Right hindlimb (tissue), 1 donor: ENCODE measurements at places on chromosomes 3 and 15.
A peak's percentile ranks its signal among the peaks of the same experiment; 100 is the strongest.

GRCh38 chr15:90609242-90610180 lies 79.8 kb downstream of the CRTC3 start:
- DNase-seq, result peak; percentile 53

GRCh38 chr3:126889276-126890201 lies 93.4 kb upstream of the PLXNA1 start:
- no peak for DNase-seq

GRCh38 chr3:169009453-169009852 lies 654.1 kb downstream of the MECOM start:
- DNase-seq, result no peak

GRCh38 chr3:154011036-154011435 lies 110.2 kb upstream of the ARHGEF26 start:
- no peak for DNase-seq

DNA sequence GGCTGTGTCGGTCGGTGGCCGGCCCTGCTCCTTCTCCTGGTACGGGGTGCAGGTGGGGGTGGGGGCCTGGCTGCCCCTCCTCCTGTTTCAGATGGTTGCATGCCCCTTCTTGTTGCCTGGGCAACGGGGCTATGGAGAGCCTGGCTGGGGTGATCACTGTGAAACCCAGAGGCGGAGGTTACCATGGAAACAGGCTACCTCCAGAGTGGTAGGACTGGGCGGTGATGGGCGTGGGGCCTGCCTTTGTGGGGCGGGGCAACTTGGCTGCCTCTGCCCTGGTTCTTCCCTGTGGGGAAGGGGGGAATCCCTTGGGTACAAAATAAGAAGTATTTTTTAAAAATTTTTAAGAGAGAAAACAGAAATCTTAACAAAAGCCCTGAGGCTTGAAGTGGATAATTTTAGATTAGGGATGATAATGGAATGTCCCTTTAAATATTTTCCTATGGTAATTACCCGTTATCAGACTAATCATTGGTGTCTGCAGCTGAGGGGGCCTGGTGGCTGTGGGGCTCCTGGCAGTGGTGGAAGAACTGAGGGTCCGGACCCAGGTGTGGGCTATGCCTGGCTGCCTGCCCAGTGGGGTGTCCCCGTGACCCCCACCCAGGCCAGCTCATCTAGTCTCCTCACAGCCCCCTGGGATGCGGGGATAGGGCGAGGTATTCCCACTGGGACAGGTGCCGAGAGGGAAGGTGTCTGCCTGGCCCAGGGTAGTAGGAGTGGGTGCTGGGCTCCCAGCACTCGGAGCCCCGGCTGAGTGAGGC lies 32.5 kb downstream of the PLXNA1 start:
- DNase-seq, result no peak

GRCh38 chr3:140552898-140553297 lies 125.0 kb upstream of the TRIM42 start:
- DNase-seq, result no peak

GRCh38 chr3:63940389-63940757 lies 28.2 kb upstream of the SCAANT1 start:
- DNase-seq, result no peak

- DNase-seq, result no peak
Measured at GRCh38 chr15:61938249-61938648, 122.0 kb downstream of the VPS13C start.

- DNase-seq, result no peak
Measured at GRCh38 chr3:136193278-136194054, 2.7 kb downstream of the MSL2 start.

- peak; percentile 67 for DNase-seq
Measured at GRCh38 chr15:83698294-83698693, 44.4 kb downstream of the ADAMTSL3 start.

GRCh38 chr15:68419301-68420175 lies 12.4 kb downstream of the ITGA11 start:
- peak; percentile 1 for DNase-seq

DNA sequence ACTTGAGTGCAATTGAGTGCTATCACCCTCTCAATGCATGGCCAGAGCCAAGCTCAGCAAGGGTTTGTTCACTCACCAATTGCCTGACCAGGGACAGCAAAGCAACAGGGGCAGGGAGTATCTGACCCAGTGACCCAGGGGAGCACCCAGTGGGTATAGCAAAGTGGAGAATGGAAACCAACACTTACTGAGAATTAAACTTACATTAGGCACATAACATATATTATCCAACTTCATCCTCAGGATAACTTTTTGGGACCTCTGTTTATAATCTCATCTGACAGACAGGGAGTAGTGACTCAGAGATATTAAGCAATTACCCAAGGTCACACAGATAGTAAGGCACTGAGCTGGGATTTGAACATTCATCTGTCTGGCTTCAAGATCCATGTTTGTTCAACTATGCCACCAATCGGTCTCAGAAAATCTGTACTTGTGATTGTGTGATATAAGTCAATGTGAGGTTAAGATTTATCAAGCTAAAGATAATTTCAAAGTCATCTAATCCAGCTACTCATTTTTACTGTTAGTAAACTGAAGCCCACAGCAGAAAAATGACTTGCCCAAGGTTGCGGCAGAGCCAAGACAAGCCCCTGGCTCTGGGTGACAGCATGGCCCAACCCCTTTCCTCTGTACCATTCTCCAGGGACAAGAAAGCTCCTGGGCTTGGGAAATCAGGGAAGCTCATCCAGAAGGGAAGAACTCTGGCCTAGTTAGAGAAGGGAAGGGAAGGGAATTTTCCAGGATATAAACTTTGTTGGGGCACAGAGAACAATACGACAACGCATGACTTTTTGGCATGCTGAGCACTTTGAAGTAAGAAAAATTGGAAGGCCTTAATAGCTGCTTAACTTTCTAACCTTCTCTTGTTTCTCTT lies 138.0 kb upstream of the SMAD3 start:
- no peak for DNase-seq

GRCh38 chr15:34651997-34652725 lies 68.7 kb upstream of the GOLGA8B start:
- DNase-seq, result no peak

DNA sequence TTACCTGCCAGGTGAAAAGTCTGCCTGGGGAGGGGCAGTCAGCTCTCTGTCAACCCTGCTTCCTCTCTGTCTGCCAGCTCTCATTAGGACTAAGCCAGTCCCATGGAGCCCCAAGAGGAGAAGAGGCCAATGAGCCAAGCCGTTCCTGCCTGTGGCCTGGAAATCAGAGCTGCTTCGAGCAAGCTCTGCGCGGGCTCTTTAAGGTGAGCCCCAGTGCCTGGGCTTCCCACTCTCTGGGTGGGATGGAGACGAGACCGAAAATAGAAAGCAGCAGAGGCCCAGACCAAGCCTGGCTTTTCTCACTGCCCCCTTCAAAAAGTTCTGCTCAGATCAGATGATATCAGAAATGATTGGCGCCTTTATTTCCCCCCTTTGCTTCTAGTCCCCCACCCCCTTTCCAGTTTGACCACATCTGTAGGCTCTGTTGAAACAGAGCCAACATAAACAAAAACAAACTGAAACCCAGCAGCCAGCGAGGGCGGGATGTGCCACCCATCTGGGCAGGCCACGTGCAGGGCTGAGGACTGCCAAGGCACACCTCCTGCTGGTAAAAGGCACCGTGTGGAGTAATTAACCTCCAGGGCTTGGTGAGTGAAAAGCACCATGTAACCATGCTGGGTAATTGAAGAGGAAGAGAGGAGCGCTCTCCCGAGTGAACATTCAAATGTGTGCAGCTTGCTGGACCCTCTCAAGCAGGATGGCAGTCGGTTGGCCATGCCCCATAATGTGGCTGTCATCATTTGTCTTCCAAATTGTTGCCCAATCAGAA lies 471.0 kb upstream of the PROK2 start:
- DNase-seq, result peak; percentile 68

GRCh38 chr3:42717306-42717705 lies 14.7 kb upstream of the HHATL start:
- no peak for DNase-seq

- DNase-seq, result no peak
Measured at GRCh38 chr15:34336991-34337556, 507 bp downstream of the SLC12A6 start.

- no peak for DNase-seq
Measured at GRCh38 chr3:109973733-109974132, 636.4 kb upstream of the DPPA4 start.

GRCh38 chr3:124318656-124319055 lies 326.7 kb upstream of the ROPN1 start:
- no peak for DNase-seq

DNA sequence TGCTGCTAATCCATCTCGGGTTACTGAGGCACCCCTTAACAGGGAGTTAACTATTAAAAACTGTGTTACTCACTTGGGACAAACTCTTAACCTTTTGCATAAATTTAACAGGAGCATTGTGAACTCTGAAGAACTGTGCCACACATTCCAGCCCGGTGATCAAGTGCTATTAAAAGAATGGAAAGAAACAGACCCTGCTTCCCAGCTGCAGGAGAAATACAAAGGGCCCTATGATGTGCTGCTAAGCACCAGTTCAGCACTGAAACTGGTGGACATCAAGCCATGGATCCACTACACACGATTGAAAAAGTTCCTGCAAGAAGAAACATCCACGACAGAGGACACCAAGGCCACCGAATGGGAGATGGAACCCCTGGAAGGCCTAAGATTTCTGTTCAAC lies 114.7 kb upstream of the PLCL2 start:
- no peak for DNase-seq

GRCh38 chr15:79037848-79038247 lies 52.7 kb downstream of the RASGRF1 start:
- no peak for DNase-seq

DNA sequence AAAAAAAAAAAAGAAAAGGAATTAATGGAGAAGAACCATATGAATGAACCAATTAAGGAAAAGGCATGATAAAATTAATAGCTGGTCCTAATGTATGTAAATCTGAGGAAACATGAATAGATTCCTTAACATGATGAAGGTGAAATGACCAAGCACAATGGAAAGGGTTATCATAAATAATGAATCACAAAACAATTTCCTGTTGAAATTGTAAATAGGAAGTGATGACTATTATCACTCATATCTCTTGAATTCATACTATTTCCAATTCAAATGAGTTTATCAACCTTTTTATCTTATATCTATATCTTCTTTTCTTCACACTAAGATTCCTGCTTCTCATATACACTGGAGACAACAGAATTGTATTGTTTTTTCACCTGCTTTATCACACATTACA lies 32.0 kb downstream of the AADACL2 start:
- DNase-seq, result no peak

DNA sequence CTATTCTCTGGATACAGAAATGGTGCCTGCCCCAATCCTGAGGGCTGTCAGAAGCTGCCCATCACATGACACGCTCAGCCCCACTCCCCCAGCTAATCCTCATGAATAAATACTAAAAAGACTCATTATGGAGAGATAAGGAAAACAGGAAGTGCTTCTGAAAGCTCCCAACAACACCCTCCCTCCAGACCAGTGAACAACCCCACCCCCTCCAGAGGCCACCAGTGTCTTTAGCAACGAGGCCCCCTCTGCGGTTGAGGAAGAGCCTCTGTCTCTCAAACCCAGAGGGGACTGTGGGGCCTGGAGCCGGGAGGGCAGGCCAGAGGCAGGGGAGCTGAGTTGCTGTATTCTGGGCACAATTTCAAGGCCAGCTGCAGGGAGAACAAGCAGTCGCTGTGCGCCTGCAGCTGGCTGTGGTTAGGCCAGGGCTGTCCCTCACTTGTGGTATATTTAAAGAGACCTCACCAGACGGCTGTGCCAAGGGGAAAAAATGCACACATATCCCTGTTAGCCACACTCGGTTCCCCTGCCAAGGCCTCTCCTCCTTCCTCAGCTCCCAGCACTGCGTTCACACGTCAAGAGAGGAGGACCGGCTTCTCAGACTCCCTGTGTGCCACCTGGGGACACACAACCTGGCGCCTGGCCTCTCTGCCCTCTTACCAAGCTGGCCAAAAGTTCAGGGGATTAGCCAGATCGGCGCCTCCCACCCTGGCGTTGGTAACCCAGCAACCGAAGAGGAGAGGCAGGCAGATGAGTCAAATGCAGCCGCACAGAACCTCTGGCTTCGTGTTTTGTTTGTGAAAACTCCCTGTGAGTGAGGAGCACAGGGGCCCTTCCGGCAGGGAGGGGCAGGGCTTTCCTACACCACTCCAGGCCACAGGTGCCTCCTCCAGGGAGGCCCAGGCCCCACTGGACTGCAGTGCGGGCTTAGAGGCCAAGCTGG lies 101.2 kb upstream of the ETV5 start:
- peak; percentile 91 for DNase-seq
